Brain pericyte (primary cell): ENCODE measurements at places on chromosomes 16 and 17.

DNA sequence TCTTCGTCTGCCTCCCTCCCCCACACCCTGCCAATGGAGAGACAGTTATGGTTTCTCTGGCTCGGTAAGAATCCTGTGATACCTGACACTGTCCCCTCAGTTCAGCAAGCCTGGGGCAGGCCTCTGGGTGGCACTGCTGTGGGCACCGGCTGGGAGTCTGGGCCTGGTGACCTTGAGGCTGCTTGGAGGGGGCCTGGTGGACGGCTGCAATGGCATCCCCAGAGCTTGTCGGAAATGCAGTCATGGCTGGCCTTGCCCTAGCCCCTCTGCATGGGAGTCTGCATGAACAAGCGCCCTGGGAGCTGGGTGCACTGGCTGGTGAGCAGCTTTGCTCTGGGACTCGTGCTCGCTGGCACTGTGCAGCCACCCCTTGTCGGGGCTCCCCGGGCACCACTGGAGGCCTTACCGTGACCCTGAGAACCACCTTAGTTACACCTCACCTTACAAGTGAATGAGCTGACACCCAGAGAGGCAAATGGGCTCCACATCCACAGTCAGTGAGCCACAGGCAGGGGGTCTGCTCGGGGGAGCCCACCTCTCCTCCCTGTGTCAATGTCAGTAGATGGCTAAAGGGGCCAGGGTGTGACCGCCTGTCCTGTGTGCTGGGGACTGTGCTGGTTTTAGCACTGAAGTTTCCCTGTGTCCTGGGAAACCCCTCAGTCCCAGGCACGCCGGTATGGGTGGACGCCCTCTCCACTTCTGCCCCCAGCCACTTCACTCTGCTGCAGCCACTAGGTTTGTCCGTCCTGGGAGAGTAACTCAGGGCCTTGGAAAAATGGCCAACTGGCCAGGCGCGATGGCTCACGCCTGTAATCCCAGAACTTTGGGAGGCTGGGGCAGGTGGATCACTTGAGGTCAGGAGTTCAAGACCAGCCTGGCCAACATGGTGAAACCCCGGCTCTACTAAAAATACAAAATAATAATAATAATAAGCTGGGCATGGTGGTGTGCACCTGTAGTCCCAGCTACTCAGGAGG lies 1.4 kb downstream of the LGALS3BP start:
- DNase-seq, result no peak

DNA sequence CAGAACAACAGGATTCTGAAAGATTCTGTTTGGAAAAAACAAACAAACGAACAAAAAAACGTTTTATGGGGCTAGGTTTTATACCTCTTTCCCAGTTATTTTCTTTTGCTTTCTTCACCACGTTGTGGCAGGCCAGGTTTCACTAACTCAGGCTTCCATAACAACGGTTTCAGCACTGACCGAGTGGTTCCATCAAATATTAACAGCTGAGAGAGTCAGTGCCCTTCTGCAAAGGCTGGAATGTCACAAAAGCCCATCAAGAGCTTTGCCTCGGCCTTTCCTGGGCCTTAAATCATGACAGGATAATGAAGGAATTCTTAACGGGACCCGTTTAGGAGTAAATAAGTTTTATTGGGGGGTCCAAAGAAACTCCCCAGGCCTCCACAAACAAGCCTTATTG lies 34.2 kb downstream of the MPHOSPH6 start:
- DNase-seq, result no peak

DNA sequence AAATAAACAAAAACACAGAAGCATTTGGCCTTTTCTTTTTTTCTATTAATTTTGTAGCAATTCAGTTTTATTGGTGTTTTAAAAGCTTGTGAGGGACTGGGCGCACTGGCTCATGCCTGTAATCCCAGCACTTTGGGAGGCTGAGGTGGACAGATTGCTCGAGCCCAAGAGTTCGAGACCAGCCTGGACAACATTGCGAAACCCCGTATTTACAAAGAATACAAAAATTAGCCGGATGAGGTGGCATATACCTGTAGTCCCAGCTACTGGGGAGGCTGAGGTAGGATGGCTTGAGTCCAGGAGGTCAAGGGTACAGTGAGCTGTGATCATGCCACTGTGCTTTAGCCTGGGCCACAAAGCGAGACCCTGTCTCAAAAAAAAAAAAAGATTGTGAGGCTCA lies 53.4 kb downstream of the SEC14L1 start:
- no peak for DNase-seq

DNA sequence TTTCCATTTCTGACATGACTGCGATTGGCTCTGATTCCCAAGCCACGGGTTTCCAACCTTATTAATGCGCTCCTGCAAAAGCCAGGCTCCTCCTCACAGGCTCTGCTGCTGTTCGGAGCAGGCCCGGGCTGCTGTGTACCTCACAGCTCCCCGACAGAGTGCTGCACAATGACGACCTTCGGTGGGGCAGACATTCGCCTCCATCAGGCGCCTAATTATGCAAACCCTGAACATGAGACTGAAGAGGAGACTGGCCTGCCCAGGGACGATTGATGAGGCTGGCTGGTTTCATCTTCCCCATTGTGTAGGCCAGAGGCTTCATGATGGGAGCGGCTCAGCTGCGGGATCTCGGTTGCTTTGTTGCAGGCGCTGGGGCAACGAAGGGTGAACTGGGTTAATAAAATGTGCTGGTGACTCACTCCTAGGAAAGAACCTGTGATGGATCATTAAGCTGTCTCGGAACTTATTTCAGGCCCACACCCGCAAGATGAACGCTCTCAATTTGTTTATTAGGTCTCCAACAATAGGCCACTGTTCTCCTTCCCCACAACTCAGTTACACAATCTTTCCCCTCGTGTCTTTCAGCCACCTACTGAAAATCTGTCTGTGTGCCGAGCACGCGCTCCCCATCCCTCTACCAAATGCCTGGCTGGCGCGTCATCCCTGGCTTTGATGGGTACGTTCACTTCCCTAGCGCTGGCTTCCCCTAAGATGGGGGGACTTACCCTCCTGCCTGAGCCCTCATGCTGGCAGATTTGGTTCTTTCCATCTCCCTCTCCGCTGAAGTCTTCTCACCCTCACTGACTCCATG lies 27.2 kb upstream of the TOB1 start:
- DNase-seq, result no peak

DNA sequence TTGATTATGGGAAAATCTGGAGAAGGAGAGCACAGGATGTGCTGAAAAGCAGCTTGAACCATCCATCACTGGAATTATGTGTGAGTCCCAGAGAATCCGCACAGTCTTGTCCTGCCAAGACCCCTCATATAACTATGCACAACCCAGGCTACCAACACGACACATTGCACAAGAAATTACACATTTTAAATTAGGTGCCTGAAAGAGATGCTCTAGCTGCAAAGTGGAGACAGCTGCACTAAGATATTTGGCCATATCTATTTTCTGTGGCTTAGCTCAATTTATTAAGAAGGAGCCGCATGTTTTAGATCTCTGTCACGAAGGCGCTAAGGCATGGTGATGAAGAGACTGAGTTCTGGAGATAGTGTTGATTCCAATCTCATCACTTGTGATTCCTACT lies 1308.4 kb downstream of the CDH8 start:
- DNase-seq, result no peak
